NCI-H2081 (cell line): ENCODE measurements at places on chromosomes 11 and 22.

DNA sequence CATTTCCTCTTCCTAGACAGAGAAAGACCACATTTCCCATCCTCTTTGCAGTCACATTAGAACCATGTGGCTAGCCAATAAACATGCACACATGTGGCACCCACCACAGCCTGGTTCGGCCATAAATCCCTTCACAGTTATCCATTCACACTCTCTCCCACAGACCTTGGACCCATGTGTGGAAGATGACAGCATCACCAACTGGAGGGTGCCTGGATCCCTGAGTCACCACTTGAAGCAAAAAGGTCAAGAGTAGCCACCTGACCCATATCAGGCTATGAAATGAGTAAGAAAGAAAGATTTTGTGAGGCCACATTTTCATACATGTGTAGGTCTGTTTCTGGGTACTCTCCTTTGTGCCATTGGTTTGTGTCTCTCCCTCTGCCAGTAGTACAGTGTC lies 9.0 kb upstream of the TMEM121B start:
- no peak for DNase-seq

DNA sequence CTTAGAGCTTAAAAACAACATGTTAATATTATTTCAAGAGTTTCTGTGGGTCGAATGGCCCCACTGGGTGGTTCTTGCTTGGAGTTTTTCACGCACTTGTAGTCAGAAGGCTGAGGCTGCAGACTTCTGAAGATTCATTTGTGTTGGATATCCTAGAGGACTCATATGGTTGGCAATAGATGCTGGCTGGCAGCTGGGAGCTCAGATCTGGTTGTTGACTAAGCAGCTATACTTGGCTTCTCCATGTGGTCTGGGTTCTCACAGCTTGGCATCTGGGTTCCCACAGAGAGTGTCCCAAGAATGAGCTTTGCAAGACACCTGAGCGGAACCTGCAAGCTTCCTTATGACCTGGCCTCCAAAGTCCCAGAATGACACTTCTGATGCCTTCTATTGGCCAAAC lies 163.9 kb upstream of the ZC3H12C start:
- DNase-seq: no peak

DNA sequence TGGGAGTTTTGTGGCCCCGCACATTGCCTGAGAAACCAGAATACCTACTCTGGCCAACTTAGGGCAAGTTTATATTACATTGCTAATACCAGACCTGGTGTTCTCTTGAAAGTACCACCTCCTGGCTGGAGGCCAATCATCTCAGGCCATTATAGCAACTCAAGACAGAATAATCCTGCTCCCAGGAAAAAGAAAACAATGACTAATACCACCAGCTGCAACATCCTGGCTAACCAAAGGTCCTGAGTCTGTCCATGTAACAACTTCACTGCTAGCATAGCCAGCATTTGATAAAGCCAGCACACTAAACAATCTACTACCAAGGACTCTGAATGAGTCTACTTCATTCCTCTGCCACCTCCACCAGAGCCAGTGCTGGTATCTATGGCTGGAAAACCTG lies 1298.7 kb upstream of the CNTN5 start:
- DNase-seq: no peak

DNA sequence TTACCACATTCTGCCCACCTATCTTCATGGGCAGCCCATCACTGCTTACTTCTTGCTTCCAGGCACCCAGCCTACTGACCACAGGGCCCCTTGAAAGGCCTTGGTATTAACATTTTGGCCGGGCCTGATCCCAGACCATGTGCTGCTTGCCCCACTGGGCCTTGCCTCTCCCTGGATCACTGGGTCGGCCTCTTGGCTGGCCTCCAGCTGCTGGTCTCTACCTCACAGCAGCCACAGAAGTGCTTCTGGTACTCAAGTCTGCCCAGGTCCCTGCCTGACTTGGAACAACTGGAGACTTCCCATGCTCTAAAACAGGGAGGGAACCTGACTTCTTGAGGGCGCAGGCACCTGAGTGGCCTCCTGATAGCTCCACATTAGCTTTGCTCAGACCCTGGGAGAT lies 63.6 kb downstream of the THAP12 start:
- DNase-seq: no peak

GRCh38 chr11:69822676-69823494 lies 3.7 kb upstream of the FGF3 start:
- DNase-seq: no peak

GRCh38 chr11:46248289-46249102 lies 29.0 kb upstream of the CREB3L1 start:
- no peak for DNase-seq

GRCh38 chr11:11163236-11163635 lies 189.8 kb downstream of the CSNK2A3 start:
- no peak for DNase-seq

GRCh38 chr11:118933486-118933885 lies 7.8 kb upstream of the BCL9L start:
- DNase-seq: no peak

DNA sequence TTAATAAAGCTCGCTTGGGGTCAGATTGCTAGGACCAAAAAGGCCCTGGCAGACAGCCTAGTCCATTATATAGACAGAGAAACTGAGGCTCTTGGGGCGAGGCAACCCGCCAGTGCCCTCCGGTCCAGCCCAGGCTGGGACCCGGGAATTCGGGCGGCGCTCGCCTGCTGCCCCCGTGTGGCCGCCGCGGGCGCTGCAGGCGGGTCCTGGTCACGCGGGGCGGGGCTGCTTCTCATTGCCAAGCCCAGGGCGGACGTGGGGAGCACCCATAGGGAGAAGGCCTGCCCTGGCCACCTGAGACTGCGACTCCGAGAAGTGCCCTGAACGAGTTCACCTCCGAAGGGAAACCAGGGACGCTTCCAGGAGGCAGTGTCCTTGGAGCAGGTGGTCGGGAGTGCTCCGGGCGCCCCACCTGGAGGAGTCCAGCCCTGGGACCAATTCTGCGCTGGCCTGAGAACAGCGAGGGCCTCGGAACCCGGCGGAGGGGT lies 36.0 kb upstream of the CSNK1E start:
- peak; percentile 11 for DNase-seq

DNA sequence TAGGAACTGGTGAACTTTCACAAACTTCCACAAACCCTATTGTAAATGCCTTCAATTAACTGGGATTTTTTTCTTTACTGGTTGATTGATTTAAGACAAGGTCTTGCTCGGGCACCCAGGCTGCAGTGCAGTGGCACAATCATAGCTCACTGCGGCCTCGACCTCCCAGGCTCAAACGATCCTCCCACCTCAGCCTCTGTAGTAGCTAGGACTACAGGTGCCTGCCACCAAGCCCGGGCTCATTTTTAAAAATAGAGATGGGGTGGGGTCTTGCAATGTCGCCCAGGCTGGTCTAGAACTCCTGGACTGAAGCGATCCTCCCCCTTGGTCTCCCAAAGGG lies 35.7 kb upstream of the POLA2 start:
- no peak for DNase-seq

GRCh38 chr11:133810766-133811165 lies 34.5 kb downstream of the SPATA19 start:
- no peak for DNase-seq

- DNase-seq: no peak
These were observed 320.9 kb downstream of the SHANK2 start for GRCh38 chr11:70931430-70931829.

DNA sequence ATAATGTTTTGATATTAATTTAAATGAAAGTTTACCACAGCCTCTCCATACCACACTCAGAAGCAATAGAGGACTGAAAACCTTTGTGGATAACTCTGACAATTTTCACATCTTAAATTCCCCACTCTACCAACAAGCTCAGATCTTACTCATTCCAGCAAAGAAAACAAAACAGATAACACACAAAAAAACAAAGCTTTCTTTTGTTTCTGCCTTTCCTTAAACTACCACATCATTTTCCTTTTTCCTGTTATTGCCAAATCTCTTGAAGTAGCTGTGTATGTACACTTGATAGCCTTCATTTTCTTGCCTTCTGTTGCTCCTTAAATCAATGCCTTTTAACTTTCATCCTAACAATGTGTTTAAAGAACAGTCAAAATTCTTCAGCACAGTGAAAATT lies 484.9 kb downstream of the NTM start:
- no peak for DNase-seq

GRCh38 chr11:17188675-17189074 lies 19.1 kb downstream of the PIK3C2A start:
- no peak for DNase-seq

DNA sequence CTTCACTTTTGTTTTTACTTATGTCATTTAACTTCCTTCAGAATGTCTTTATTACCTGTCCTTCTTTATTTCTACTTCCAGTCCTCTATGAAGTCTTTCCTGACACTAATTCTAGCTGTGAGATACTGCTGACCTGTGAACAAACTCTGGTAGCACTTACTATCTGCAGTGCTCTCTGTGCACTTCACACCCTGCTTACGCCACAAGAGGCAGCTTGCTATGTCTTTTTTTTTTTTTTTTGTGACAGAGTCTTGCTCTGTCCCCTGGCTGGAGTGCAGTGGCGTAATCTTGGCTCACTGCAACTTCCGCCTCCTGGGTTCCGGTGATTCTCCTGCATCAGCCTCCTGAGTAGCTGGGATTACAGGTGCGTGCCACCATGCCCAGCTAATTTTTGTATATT lies 10.7 kb downstream of the STIM1 start:
- DNase-seq: no peak

GRCh38 chr11:99592266-99592665 lies 571.5 kb downstream of the CNTN5 start:
- no peak for DNase-seq

GRCh38 chr11:92644595-92645445 lies 324.6 kb upstream of the MTNR1B start:
- DNase-seq: peak; percentile 60

DNA sequence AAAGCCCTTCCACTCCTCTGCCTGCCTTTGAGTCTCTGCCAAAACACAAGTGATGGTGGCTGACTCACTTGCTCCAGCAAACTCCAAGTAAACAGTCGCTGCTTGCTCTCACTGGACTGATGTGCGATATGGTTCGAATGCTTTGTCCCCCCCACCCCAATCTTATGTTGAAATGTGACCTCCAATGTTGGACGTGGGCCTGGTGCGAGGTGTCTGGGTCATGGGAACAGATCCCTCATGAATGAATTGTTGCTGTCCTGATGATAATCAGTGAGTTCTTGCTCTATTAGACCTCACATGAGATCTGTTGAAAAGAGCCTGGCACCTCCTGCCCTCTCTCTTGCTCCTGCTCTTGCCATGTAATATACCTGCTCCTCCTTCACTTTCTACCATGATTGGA lies 747.9 kb downstream of the OPCML start:
- DNase-seq: no peak

DNA sequence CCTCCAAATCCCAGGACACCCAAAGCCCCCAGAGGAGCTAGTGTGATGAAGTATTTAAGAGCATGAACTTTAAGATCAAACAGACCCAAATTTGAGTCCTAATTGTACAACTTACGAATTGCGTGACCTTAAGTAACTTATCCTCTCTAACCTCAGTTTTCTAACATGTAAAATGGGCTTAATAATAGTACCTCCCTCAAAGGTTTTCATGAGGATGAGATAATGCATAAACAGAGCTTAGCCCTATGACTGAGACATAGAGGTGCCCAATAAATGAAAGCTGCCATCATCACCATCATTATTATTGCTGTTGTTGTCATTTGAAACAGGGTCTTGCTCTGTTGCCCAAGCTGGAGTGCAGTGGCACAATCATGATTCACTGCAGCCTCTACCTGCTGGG lies 9.2 kb downstream of the SCN2B start:
- DNase-seq: no peak

GRCh38 chr22:45023431-45023830 lies 13.6 kb upstream of the PHF21B start:
- no peak for DNase-seq

DNA sequence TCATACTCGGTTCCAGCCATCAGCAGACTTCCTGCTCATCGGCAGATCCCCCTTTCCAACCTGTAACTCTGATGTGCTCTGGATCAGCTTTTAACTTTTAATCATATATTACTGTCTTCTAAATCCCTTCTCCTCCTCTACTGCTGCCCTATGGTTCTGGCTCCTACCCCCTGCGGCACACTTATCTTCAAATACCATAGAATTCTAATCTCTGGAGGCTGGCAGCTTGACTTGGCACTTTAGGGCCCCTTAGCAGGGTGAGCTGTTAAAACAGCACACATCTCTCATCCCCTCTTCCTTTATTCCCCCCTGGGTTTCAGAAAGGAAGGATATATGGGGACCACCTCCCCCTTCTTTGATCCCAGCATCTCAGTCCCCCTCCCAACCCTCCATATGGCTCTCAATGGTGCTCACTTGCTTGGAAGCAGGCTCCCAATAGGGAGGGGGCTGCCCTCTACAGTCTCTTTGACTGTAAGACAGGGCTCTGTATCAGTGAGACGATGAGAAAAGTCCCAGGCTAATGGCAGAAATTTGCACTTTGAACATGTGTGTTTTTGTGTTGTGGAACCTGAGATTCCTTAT lies 4.4 kb upstream of the CNTF start:
- no peak for DNase-seq

DNA sequence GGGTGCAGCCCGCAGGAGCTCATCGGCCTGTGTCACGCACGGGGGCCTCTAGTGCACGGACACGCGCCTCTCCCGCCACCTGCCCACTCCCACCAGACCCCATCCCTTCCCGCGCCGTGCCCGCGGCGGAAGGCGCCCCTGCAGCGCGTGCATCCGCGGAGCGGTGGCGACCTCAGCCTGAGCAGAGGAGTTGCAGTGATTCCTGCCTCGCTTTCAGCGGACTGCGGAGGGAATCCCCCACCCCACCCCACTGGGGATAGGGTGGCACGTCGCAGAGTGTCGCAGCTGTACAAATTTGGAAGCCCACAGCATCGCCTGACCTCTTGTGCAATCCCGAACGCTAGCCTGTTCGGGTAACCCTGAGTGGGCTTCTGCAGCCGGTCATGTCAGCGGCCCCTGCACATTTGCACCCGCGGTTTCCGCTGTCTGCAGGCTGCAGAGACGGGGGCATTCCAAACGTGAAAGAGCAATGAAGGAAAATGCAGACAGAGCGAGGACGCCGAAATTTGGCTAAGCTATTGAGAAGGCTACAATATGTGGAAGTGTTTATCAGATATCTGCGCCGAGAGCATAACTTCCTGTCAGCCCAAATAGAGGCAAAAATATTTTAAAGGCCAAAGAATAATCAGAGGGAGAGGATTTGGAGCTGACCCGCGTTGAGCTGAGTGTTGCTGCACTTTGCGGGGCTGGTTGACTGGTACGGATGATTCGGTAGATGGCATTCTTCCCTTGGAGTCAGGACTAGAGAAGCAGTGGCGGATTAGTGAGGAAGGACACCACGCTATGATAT lies 617 bp upstream of the ARHGAP20 start:
- peak; percentile 81 for DNase-seq
